ENCODE measurements at places on chromosomes 11 and 22.
A peak's percentile ranks its signal among the peaks of the same experiment; 100 is the strongest.

- no peak for DNase-seq
Measured at GRCh38 chr22:35076630-35077029, 10.7 kb downstream of the ISX start.

GRCh38 chr22:30866811-30867271 is 101.7 kb downstream of the MORC2 start:
- no peak for DNase-seq

- DNase-seq, result no peak
Measured at GRCh38 chr22:36201630-36202319, at the start of gene APOL4. TSS of gene APOL4 (minus strand) at chr22:36201809. CDS start at chr22:36201734, 75 bp downstream.

DNA sequence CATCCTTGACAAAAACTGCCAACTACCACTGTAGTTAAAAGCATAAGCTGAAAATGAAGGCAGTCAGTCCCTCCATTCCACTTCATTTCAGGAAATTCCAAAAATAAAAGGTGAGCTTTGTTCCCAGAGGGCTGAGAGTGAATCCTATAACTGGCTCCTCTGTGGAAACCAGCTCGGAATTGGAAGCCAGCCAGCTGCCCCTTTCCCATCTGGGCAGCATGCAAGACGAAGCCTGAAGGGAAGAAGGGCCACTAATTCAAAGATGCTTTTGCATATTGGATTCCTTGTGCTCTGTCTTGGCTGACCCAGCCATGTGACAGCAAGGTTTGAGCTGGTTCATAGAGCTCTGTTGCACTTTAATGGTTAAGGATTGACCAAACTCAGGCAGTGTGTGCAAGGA is 83.4 kb downstream of the ALX4 start:
- no peak for DNase-seq

- DNase-seq, result peak; percentile 56
Measured at GRCh38 chr11:1335811-1336761, 26.7 kb upstream of the TOLLIP start.

- no peak for DNase-seq
Measured at GRCh38 chr11:17597770-17598169, 50.7 kb downstream of the OTOG start.

- no peak for DNase-seq
Measured at GRCh38 chr11:130609121-130610035, 160.9 kb downstream of the ADAMTS15 start.

GRCh38 chr22:41885116-41885515 is 29.8 kb downstream of the SHISA8 start:
- DNase-seq, result no peak

GRCh38 chr11:58965246-58965985 is 26.1 kb downstream of the GLYATL1 start:
- no peak for DNase-seq

GRCh38 chr11:61892085-61892370 is 683 bp upstream of the FADS3 start:
- peak; percentile 20 for DNase-seq

DNA sequence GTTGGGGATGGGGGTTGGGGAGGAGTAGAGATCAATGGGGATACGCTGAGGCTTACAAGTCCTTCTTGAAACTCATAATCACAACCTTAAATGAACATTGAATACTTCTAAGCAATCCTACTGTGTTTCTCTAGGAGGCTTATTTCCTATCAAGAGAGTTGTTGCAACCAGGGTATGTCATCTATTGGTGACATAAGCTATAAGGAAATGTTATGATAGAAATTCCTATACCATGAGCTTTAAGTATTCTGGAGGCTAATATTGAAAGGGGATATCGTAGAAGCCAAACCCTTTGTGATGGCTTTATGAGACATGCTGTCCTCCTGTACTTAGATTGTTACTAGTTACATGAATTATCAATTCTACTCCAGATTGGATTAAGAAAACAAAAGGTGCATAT is 72.9 kb downstream of the DKK3 start:
- DNase-seq, result no peak

- DNase-seq, result no peak
Measured at GRCh38 chr11:95375886-95376285, 144.9 kb upstream of the SESN3 start.

DNA sequence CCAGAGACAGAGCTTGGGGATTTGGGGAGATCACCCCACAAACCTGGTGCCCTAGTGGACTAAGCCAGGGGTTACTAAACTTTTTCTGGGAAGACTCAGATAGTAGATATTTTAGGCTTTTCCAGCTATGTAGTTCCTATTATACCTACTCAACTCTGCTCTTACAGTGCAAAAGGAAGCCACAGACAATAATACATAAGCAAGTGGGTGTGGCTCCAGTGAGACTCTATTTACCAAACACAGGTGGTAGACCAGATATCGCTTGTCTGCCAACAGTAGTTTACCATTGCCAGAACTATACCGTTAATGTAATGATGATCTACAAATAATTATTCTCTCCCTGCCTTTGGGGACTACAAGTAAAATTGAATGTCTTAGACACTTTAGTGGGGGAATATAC is 6.9 kb downstream of the LDHC start:
- DNase-seq, result no peak

- DNase-seq, result no peak
Measured at GRCh38 chr11:118633979-118634378, 26.6 kb downstream of the PHLDB1 start.

- DNase-seq, result no peak
Measured at GRCh38 chr11:20032127-20032526, 128.1 kb downstream of the DBX1 start.

GRCh38 chr11:93700830-93701229 is 39.3 kb downstream of the CEP295 start:
- DNase-seq, result no peak

GRCh38 chr11:104817973-104818372 is 80.3 kb downstream of the CASP12 start:
- DNase-seq, result no peak

GRCh38 chr22:47296405-47297260 is 534.2 kb downstream of the TBC1D22A start:
- no peak for DNase-seq

- peak; percentile 94 for DNase-seq
Measured at GRCh38 chr22:50469377-50470305, 5.2 kb downstream of the SBF1 start.

- DNase-seq, result peak; percentile 2
Measured at GRCh38 chr22:19290400-19291217, 910 bp downstream of the CLTCL1 start.

- DNase-seq, result no peak
Measured at GRCh38 chr11:95684170-95684569, 105.4 kb downstream of the FAM76B start.

DNA sequence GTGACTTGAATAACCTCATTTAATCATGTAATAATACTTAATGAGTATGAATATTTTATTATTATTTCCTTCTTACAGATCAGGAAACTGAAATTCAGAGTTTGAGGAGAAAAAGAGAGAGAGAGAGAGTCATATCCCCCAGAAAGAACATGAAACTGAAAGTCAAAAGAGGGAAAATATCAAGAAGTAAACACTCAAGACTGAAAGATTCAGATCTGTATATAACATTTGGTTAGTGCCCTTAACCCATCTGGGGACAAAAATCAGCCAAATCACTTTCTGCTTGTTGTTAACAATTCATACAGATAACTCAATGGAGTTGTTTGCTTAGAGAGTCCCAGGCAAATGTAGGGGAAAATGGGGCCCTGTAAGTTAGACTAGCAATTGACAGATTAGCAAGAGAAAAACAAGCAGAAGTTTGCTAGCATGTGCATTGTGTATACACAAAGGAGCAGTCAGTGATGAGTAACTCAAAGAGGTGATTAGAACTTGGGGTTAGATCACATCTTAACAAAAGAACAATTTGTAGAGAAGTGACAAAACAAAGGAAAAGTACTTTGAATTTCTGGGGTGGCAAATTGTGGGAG is 25.9 kb upstream of the MMP13 start:
- no peak for DNase-seq

DNA sequence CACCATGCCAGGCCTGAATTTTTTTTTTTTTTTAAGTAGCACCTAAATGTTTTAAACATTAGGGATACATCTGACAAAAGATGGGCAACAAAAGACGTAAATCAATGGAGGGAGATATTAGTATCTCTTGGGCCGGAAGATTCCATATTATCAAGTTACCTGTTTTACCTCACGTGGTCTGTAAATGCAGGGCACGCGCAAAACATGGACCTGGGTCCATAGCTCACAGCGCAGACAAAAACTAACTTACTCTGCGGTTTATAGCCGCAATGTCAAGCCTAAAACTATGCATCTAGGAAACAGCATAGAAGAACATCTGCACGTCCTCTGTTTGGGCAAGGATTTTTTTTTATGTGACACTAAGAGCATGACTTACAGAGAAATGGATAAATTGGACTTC is 31.5 kb upstream of the PANX2 start:
- DNase-seq, result no peak

DNA sequence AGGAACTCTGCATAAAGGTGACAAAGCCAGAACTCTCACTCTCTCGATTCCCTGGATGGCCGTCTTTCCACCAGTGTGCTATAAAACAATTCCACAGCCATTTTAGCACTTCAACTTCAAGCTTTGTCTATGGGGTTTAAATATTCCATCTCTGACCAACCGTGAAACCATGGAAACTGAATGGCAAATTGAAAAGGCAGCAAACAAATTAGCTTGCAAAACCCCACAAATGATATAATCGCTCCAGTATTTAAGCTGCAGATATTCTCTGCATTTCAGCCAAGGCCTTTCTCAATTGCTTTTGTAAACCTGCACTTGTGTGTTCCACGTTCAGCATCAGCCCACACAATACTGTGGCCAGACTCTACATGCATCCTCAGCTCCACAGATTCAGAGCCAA is 131.7 kb upstream of the ISX start:
- DNase-seq, result no peak

GRCh38 chr11:16030664-16031063 is 325.7 kb downstream of the SOX6 start:
- no peak for DNase-seq

DNA sequence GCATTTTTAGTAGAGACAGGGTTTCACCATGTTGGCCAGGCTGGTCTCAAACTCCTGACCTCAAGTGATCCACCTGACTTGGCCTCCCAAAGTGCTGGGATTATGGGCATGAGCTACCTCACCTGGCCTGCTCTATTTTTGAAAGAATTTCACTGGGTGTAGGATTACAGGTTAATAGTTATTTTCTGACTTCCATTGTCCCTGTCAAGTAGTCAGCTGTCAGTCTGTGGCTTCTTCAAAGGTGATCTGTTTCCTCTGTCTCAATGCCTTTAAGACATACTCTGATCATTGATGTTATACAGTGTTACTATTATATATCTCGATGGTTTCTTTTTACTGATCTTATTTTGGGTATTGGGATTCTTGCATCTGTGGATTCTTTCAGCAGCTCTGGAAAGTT is 10.1 kb upstream of the EXT2 start:
- DNase-seq, result no peak

Data from stimulated activated CD4-positive, alpha-beta T cell treated with anti-CD3 and anti-CD28 coated beads, Interleukin-1b, Interleukin-23, amount 100 ng/mL, for 48 hours (primary cell).